CD4-positive, alpha-beta T cell treated with Interleukin-17A for 4 hours (primary cell): ENCODE measurements at places on chromosomes 2 and 18.

- DNase-seq, result no peak
Measured at GRCh38 chr18:56645415-56646016, 5.6 kb upstream of the WDR7 start.

DNA sequence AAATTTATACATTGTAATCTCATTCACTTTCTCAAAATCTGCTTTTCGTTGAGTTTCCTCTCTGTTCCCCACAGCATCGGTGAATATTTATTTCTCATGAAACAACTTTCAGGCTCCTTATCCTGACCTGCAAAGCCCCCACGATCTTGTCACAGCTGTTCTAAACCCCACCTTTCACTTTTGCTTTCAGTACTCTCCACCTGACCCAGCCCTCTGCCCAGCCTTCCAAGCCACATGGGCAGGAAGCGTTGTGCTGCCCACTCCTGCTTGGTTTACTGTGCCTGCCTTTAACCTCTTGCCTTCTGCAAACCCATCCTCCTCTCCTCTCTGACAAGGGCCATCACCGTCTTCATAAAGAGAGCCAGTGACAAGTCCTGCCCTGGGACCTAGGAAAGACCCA is 262.5 kb downstream of the GALR1 start:
- DNase-seq, result no peak

DNA sequence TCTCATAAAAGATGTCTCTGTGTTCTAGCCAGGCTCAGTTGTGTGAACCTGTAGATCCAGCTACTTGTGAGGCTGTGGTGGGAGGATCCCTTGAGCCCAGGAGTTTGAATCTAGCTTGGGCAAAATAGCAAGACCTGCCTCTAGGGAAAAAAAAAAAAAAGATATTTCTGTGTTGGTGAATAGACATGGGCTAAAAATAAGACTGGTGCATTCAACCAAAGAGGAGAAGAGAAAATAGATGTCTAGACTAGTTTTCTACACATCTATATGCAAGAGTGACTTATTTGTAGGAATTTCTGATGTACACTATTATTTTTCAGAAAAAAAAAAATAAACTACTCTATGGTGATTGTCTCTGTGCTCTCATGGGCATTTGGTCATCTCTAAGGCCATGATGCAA is 555.1 kb downstream of the BCL11A start:
- DNase-seq, result no peak

DNA sequence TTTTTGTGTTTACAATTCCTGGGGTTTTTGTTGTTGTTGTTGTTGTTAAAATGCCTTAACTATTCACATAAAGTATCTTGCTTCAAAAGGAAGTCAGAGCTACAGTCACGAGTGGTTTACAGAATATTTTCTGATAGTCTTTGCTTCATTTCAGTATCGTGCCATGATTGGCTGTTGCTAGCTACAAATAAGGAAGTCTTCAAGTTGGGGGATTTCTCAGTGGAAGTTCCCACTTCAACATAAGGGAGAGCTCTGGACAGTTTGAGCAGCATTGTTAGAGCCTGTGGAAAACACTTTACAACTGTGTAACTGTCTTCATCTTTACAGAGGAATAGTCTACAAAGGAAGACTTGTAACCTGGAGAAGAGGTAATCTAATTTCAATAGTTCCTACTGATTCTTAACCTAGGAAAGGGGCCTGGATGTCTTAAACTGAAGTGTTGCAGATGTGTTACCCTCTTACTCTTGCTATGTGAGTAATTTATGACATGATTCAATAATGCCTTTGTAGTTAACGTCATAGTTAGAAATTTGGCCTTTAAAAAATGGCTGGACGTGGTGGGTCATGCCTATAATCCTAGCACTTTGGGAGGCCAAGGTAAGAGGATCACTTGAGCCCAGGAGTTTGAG is 23.4 kb upstream of the TANK start:
- DNase-seq, result peak; percentile 15

- DNase-seq, result no peak
Measured at GRCh38 chr2:176985871-176986270, 226.7 kb upstream of the HNRNPA3 start.

GRCh38 chr2:205171261-205171940 is 510.9 kb upstream of the NRP2 start:
- no peak for DNase-seq
